ENCODE measurements at places on chromosomes 4 and X.
A peak's percentile ranks its signal among the peaks of the same experiment; 100 is the strongest.

DNA sequence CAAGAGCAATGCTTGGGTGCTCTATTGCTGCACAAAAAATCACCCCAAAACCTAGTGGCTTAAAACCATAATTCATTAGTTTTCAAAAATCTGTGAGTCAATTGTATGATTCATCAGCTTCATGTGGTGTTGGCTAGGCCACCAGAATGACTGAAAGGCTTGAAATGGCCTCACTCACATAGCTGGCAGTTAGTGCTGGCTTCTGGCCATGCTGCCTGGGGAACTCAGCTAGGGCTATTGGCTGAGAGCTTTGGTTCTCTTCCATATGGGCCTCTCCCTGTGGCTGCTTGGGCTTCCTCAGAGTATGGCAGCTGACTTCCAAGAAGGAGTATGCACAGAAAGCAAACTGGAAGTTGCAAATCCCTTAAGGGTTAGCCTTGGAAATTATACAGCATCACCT, 3.1 kb upstream of the MTMR1 start:
- DNase-seq = no peak

GRCh38 chr4:170743633-170744032, 653.9 kb upstream of the AADAT start:
- DNase-seq = no peak

DNA sequence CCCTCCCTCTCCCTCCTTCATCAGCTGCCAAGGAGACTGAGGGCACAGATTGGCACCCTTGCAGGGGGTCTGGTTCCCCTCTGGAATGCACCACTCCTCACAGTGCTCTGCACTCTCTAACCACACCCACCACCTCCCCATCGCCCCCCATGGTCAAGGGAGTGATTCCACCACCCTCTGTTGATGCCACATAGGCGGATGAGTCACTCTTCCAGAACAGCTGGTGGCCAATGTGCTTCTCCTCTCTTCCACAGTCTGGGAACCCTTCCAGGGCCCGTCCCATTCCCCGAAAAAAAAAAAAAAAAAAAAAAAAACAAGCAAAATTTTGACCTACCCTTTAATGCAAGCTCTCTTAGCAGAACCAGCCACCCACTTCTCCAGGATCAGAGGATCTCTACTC, 341.3 kb upstream of the KLF3 start:
- no peak for DNase-seq

- no peak for DNase-seq
Measured at GRCh38 chrX:444305-444704, 57.6 kb upstream of the PPP2R3B start.

GRCh38 chr4:1683261-1683735, 815 bp downstream of the FAM53A start:
- no peak for DNase-seq

DNA sequence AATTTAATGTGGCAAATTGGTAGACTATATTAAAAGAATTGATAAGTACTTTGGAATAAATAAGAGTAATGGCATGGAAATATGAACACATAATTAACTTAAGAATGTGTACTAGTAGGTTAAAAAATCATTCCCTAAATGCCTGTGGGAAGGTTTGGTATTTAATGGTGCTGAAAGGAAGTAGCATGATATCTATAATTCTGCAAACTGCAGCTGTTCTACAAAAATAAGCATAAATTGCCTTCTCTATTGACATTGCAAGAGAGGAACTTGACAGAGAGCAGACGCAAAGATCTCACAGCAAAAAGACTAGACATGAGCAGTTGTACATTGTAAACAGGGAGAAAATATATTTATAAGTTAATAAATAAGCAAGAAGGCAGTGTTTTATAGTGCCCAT, 752.5 kb upstream of the PCDH10 start:
- DNase-seq = no peak

DNA sequence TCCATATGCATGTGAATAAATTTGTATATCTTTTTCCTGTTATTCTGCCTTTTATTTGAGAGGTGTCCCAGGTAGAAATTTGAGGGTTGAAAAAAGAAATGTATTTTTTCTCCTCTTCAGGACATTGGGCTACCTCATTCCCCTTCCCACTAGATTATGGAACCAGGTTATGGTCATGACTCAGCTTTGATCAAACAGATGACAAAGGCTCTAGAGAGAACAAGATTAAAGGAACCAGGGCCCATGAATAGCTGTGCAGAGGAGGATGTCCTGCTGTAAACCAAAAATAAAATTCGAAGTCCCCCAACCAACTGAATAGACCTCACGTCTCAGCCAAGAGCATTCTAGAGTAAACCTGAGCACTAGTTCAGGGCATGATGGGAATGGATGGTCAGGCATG, 313.2 kb downstream of the RAPGEF2 start:
- DNase-seq = no peak

DNA sequence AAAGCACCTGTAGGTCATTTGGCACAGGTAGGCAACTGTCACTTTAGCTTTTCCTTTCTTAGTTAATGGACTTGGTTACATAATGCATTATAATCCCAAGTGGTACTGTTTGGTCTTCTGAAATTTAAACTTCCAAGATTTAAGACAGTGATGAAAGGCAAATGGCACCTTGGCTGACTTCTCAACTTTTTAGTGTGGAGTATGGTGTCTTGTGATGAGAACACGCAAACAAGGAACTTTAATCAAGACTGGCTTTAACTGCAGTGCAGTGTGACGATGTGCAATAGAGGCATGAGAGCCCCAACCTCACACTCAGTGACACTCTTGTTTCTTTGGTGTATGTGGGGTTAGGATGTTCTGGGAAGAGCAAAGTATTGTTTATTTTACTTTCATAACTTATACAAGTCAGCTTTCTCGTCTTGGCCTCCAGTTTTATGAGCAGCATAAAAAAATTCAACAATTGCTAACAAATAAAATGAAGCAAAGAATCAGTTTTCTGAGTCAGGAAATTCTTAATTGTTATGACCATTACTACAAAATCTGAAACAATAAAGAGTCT, 171.9 kb downstream of the MAD2L1 start:
- DNase-seq = no peak

- no peak for DNase-seq
Measured at GRCh38 chr4:73914071-73914470, 44.9 kb downstream of the CXCL1 start.

DNA sequence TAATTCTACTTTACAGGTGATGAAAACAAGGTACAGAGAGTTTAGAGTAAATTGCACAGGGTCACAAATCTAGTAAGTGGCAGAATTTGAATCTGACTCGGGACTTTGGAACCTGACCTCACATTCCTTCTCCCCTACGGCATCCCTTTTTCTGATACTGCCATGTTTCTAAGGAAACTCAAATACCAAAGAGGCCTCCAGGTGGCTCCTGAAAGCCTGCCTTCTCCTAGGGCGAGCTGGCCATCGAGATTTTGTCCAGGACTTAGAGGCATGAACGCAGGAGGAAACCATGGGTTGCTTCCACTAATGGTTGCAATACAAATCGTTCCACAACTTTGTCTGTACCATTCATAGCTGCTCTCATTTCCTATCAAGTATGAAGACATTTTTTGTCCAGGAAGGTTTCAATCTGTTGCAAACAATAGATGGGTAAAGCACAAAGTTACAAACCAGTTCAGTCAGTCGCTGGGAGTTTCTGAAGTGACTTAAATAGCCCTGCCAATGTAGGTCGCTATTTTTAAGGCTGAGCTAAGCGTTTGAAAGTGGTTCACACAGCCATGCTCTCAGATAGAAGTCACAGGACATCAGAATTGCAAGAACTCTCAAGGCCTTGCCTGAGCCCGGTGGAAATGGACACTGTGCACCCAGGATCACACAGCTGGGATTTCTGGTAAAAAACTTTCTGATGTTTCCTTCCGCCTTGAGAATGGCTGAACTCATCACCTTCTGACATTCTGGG, 296.6 kb upstream of the PRPS2 start:
- DNase-seq = no peak

- no peak for DNase-seq
Measured at GRCh38 chr4:1310796-1311631, 21.3 kb downstream of the MAEA start.

DNA sequence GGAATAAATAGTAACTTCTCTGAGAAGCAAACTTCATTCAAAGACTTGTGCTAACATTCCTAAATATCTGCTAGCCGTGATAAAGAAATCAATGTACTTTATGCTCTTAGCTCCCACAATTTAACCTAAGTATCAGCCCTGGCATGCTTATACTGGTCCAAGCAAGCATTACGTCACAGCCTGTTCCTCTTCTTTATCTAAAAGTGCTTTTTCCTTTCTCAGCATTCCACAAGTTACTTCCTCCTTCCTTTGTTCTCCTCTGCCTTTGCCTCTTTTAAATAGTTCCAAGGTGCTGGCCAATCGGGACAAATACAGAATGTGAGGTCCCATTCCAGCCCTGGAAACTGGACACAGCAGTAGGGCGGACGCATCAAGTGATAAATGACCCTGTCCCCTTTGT, 249.6 kb downstream of the DHRSX start:
- DNase-seq = no peak

- DNase-seq = no peak
Measured at GRCh38 chr4:103105558-103106356, 6.1 kb upstream of the BDH2 start.

- no peak for DNase-seq
Measured at GRCh38 chrX:153414856-153415510, 3.7 kb downstream of the ZFP92 start.

DNA sequence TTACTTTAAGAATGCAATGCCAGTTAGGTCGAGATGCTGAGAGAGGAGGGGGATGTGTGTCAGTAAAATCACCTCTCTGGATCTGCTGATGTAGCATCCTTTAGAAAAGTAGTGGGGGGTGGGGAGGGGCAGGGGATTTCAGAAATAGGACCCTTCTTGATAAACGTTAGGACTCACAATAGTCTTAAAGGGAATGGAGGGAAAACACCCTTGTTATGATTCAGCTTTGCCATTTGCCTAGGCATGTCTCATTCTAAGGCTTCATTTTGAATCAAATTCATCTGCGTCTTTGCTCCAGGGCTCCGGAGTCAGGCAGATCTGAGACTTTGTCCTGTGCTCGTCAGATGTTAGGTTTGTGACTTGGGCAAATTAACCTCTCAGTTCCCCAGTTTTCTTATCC, 879 bp downstream of the SH2D1A start:
- DNase-seq = no peak

DNA sequence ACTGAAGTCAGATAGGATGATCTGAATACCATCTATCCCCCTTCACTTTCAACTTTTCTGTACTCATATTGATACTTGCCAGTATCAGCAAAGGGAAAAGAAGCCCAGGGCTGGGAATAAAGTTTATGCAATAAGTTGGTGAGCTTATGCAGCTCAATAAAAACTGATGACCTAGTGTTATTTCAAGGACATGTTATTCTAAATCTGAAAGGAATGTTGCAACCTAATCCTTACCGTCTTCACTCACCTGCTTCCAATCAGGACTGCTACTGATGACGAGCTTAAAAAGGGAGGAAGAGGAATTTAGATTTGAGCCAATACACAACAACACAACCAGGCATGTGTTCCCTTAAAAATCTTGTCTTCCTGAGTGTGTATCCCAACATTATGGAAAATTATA, 419.9 kb downstream of the SPRY1 start:
- no peak for DNase-seq

DNA sequence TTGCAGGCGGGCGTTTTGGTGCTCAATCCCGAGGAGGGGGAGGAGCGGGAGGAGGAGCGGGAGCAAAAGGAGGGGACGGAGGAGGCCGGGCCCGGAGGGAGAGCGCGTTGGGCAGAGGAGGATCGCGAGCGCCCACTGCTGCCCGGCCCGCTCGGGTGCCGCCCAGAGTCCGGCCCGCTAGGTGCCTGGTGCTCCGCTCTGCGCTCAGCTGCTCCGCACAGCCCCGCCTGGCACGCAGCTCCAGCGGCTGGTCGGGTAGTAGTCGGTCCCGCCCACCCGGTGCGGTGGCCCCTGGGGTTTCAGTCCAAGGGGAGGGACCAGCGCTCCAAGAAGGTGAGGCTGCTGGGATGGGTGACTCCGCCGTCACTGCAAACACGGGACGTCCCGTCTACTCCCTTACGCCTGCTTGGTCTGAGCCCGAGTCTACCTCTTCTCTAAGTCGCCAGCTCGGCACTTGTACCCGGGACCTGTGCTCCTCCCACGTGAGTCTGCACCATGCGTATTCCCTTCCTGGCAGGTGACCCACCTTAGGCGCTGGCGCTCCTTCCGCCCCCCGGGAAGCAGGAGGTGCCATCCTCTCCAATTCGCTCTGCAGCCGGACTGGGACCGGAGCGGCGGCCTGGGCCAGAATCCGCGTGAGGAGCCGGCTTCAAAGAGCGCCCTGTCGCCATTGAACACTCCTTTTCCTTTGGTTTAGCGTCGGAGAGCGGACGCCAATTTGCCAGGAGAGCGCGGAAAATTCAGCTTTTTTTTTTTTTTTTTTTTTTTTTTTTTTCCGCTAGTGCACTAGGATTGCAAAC, 405 bp upstream of the HS3ST1 start:
- DNase-seq = peak; percentile 45

DNA sequence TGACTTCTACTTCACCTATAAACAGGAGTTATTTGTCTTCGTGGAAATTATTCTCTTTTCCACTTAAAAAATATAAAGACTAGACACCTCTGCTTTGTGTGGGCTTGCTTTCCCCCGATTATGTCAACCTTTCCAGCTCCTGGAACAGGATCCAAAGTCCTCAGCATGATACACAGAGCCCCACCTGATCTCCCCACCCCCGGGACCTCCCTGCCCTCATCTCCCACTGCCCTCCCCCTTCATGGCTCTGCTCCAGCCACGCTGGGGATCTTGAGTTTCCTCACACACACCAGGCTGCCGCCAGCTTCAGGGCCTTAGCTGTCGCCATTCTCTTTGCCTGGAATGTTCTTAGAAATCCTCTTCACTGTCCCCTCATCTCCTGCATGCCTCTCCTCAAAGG, 55.3 kb downstream of the MBNL3 start:
- no peak for DNase-seq

- no peak for DNase-seq
Measured at GRCh38 chr4:87030755-87031441, 96.1 kb downstream of the AFF1 start.

GRCh38 chr4:95068818-95069478, 311.2 kb downstream of the BMPR1B start:
- DNase-seq = no peak

- DNase-seq = no peak
Measured at GRCh38 chr4:54659313-54659712, 1.6 kb downstream of the KIT start.

GRCh38 chr4:37648084-37648817, 37.9 kb downstream of the RELL1 start:
- DNase-seq = no peak

DNA sequence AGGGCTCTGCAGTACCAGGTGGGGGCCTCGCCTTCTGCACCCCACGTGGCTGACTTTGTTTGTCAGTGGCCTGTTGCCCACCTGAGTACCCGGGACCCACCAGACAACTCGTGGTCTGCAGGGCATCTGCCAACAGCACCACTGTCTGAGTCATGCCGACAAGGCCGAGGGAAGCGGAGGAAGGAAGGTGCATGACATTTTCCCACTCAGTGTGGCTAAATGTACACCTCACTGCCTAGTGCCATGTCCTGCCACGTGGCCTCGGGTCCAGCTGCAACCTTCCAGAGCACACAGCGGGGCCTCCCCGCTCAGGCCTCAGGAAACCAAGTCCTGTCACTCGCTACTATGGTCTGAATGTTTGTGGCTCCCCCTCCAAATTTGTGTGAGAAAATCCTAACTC, 22.1 kb downstream of the ABLIM2 start:
- DNase-seq = no peak

Data from NCI-H1694 treated with DMSO at 0.1 percent for 48 hours (cell line).